ENCODE measurements at places on chromosomes 5 and 9.
A peak's percentile ranks its signal among the peaks of the same experiment; 100 is the strongest.

- peak; percentile 72 for DNase-seq
Observed at GRCh38 chr5:136242611-136243010, 49.6 kb upstream of the SMIM32 start.

GRCh38 chr5:170075696-170076095 lies 30.0 kb upstream of the FOXI1 start:
- no peak for DNase-seq

DNA sequence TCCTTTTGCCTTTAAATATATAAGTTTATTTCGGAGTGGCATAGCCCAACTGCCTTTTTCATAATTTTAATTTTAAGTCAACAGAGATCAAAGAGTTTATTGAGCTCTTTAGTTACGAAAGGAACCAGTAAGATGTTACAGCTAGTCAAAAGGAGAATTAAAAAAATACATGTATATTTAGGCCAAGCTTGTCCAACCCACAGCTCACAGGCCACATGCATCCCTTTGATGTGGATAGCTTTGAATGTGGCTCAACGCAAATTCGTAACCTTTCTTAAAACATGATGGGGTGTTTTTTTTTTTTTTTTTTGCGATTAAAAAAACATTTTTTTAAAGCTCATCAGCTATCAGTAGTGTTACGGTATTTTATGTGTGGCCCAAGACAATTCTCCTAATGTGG lies 50.2 kb upstream of the IL31RA start:
- DNase-seq, result no peak

GRCh38 chr5:173329491-173330337 lies 1.5 kb upstream of the STC2 start:
- DNase-seq, result no peak

GRCh38 chr5:176754376-176754973 lies 55.9 kb upstream of the UNC5A start:
- DNase-seq, result no peak

DNA sequence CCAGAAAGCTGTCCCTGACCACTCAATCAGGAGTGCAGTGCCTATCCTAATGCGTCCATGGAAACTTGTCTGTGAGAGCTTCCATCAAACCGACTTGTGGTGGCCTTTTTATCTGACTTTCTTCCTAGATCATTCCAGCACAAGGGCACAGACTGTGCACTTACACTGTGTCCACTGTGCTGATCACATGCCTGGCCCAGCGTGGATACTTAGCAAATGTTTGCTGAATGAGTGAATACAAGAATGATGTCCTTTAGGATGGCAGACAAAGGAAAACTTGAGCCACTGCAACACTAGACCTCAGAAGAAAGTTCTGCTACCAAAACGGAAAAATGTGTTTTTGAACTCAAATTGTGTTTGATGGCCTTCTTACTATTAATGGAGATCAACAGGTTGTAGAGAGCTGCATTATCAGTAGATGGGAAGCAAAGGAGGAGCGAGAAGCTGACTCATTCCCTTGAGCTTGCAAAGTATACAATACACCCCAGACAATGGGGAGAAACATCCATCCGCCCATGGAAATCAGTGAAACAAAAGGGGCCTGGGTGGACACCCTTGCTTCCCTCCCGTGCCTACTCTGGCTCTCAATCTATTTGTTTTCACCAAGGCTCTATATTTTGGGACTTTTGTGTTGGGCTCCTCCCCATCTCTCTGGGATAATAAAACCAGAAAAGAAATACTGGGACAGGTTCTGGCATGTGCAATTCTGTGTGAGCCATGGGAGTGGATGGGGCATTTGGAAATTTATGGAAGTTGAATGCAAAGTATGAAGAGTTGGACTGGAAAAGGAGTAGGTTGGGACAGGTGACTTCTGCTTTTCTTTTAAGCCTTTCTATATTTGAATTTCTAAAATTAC lies 76.2 kb upstream of the ZFAND5 start:
- no peak for DNase-seq

GRCh38 chr5:155368490-155368889 lies 354.9 kb downstream of the KIF4B start:
- DNase-seq, result no peak

- DNase-seq, result no peak
Observed at GRCh38 chr5:132470010-132470392, 20.6 kb downstream of the IRF1 start.

- no peak for DNase-seq
Observed at GRCh38 chr9:2096376-2096970, 81.3 kb downstream of the SMARCA2 start.

DNA sequence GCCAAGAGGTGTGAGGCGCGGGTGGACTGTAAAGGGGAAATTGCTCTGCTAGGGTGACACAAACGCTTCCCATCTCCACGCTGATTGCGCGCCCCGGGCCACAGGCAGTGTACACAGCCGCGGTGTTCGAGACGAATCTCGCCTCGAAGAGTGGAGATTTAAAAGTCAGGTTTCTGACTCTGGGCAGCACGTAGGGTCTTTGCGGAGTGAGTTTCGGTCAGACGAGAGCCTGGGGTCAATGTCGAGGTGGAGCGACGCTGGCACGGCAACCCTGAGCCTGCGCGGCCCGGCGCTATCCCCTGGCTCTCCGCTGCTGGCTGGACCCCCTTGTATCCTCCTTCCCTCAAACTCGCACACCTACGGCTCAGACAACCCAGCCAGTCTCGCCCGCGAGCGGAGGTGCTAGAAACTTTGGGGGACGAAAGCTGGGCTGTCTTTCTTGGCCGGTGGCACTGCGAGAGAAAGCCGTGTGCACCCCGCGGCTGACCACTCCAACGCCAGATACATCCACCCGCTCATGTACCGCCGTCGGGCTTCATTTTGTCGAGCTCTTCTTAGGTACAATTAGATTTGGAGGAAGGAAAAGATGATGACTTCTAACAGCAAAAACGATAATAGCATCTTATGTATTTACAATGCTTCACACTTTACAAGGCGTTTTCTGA lies 5.4 kb upstream of the FOXB2 start:
- DNase-seq, result no peak

DNA sequence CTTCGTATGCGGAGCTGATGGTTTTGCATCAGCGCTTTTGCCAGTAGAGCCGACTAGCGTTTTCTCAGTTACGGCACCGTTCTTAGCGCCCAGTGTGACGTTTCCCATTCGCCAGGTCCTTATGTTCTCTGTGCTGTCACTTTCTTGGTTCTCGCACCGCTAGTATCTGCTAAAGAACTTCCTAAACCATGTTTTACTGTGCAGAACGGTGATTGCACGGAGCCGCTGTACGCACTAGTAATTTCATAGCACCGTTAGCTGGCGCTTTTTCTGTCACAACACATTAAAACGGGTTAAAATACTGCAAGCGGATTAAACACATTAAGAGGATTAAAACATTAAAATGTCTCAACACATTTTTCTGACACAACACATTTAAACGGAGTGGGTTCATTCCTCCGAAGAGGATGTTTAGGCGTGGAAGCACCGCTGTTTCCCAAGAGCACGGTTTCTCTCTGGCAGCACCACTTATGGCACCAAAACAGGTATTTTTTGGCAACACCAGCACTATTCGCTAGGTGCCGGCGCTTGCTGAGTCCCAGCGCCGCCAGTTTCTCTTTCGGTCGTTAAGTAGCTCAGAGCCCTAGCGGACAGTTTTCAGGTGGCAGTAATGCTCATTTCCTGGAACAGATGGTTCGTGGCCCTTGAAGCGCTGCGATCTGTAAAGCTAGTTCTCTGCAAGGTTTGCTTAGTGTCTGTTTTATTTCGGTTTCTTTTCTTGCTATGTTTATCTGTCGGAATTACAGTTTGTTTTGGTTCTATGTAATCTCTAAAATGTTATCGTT lies 20.3 kb downstream of the ANXA2R start:
- peak; percentile 98 for DNase-seq

DNA sequence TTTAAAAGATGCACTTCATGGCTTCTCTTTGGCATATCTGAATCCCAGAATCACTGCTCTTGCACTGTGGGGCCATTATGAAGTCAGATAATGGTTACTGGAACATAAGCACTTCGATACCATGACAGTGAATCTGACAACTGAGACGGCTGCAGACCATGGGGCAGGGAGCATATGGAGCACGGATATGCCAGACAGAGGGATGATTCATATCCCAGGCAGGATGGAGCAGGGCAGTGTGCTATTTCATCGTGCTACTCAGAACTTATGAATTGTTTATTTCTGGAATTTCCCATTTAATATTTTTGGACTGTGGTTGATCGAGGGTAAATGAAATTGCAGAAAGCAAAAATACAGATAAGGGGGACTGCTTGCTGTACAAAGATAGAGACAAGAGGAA lies 145.0 kb downstream of the EGFLAM start:
- no peak for DNase-seq

All from MM.1S (cell line).